ENCODE measurements at places on chromosomes 5 and 9.

GRCh38 chr9:12773562-12773961, 1.3 kb upstream of the LURAP1L start:
- no peak for DNase-seq

- no peak for DNase-seq
These were observed 233.1 kb downstream of the IRX1 start for GRCh38 chr5:3828761-3829160.

- DNase-seq, result no peak
These were observed 2.4 kb upstream of the RNF145 start for GRCh38 chr5:159211729-159212174.

- DNase-seq, result no peak
These were observed 21.6 kb upstream of the SLC9A3 start for GRCh38 chr5:545641-546375.

- DNase-seq, result no peak
These were observed 23.5 kb upstream of the IL12B start for GRCh38 chr5:159353661-159354252.

DNA sequence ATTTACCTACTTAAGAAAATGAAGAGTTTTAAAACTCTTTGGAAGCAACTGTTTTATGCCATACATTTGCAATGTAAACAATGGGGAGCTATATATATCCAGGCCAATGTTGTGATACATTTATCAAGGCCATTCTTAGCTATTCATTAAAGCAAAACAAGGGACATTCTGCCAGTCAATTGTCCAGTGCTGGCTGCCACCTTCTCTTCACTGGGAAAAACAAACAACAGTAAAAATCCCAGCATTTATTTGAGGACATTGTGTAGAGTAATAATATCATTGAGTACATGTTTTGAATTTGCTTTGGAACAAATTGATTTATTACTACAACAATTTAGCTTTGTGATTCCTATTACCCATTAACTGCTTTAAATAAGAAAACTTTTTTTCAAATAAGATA, 1107.4 kb downstream of the DTWD2 start:
- DNase-seq, result no peak

DNA sequence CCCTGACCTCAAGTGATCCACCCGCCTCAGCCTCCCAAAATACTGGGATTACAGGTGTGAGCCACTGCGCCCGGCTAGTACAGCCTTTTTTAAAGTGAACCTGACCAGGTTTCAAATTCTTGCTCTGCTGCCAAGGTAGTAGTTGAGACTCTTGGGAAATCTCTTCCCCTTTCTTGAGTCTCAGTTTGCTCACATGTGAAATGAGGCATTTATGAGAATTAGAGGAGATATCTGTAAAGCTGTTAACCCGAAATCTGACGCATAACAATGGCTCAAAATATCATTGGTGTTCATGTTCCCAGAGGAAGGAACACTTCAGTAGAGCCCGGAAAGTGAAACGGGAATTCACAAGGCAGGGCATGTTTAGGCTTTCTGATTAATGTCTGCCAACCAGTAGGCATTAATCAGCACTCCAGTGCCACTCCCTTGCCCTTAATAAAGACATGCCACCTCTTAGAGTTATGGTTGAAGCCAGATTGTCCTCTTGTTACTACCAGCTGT, 1.5 kb downstream of the ARPC5L start:
- DNase-seq, result no peak

DNA sequence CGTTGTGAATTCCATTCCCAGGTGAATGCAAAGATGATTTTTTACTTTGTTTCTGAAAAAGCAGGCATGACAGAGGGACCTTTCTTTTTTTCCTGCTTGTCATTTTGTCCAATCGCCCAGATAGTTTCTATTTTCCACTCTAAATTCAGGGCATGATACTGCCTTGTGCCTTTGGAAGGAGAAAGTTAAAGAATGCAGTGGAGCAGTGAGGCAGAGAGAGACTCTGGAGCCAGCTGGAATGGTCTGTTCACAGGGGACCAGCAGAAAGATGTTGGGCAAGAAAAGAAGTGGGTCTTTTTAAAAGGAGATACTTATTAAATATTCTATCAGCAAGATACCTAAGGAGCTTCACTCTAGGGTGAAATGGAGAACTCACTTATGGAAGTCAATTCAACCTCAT, 532.3 kb downstream of the BRINP1 start:
- no peak for DNase-seq

DNA sequence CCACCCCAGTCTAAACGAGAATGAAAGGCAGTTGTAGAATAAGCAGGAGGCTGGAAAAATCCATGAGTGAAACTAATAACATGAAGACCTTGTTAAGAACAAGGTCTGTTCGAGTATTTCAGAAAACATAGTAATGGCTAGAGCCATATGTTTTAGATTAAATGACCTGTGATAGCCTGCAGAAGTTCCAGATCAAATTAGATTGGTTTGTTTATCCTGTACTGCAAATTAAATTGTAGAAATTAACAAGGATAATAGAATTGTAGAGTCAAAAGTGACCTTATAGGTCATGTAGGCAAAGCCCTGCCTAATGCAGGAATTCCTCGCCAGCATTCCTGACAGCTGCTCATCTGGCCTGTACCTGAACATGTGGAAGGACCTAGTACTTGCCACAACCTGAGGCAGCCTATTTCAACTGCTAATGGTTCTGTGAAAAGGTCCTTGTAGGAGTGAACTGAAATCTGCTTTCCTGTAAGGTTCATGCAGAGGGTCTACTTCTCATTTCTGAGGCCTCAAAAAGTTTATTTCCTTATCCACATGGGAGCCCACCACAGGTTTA, 17.2 kb downstream of the LIX1 start:
- no peak for DNase-seq

DNA sequence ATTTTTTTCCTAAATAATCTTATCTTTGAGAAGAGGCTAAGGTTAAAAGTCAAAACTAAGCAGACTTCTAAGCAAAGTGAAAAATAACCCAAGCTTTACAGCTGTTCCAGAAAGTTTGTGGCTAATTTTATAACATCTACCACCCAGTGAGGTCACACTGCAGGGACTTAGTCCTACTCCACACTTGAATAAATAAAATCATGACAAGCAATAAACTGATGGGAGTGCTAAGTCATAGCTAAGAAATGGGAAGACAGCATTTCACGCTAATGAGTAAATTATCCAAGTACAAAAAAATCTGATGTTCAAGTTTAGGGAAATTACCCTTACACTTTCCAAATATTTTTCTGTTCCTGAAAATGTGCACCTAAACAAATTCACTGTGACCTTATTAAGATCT, 47.7 kb downstream of the ZNF608 start:
- no peak for DNase-seq

- DNase-seq, result no peak
These were observed 1219.3 kb upstream of the WWC1 start for GRCh38 chr5:167071981-167072610.

DNA sequence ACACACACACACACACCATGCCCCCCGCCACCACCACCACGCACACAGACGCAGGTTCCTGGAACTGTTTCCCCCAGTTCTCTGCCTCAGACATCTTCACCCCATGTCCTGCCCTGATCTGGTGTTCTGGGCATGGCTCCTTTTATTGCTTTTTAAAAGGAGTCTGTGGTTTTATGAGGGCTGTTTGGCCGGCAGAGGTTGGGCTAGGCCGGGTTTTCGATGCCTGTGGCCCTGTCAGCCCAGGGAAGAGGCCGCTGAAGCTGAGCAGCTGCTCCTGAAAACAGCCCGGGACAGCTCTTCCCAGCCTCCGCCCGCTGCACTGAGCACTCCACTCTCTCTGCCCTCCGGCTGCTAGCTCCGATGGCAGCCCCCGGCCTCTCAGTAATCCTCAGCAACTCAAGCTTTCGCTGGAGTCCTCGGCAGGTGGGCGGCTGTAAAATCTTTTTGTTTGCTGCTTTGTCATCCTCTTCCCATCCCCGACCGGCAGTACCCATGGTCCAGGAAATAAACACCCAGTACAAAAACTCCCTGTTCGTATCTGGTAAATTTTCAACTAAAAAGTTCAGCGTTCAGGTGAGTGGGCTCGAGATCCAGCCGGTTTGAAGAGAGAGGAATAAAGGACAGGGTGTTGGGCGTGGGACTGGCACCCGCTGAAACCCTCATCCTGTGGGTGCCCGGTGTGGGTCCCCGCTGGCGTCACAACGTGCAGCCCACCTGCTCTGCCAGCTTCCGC, 103.0 kb upstream of the ERCC6L2 start:
- no peak for DNase-seq

- no peak for DNase-seq
These were observed 194.4 kb upstream of the TLE4 start for GRCh38 chr9:79377339-79377855.

DNA sequence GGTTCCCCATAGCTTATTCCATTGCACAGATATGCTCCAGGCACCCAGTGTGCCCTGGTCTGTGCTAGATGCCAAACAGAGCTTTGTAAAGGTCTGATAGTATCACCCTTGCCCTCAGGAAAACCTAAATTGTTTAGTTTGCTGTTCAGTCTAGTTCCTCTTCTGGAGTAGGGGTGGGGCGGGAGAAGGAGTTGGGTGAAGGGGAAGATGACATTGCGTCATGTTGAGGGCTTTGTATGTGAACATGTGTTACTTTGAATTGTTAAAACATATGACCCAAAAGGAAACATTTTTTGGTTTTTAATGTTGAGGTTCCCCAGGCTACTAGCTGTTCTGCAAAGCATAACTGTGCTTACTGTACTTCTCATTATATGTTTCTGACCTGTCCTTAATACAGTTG, 40.6 kb downstream of the HACD4 start:
- DNase-seq, result no peak

GRCh38 chr5:96509316-96509715, 76.3 kb upstream of the PCSK1 start:
- DNase-seq, result no peak

DNA sequence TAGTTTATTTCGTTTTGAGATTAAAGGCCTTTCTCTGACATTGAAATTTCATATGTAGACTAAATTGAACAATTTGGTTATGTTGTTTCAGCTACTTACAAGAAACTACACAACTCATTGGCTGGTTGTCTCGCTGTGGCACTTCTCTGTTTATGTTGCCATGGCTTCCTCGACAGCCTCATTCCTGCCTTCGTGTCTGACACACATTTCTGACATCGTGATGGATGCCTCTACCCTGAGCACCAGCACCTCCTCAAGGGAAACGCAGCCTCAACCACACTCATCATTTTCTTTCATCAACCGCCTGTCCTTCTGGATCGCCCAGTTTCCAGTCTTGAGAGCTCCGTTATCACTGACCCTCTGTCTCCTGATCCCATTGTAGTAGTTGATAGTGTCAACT, 562.8 kb downstream of the PDE4D start:
- DNase-seq, result no peak

DNA sequence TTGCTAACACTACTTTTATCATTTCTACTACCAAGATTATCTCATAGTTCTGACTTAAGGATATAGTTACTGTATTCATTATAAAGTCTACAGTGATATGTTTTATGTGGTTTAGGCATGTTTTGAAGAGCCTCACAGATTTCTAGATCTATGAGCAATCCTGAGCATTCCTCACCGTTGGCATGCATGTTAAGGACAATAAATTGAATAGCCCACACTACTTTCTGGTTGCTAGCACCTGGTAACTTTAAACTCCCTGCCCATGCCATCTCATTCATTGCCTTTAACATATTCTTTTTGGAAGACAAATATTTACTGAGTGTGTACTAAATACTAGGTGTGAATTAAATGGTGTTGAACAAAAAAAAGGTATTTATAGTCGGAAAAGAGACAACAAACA, 868.1 kb upstream of the CDH9 start:
- no peak for DNase-seq

- DNase-seq, result no peak
These were observed 48.5 kb upstream of the DAB2 start for GRCh38 chr5:39473156-39473775.

DNA sequence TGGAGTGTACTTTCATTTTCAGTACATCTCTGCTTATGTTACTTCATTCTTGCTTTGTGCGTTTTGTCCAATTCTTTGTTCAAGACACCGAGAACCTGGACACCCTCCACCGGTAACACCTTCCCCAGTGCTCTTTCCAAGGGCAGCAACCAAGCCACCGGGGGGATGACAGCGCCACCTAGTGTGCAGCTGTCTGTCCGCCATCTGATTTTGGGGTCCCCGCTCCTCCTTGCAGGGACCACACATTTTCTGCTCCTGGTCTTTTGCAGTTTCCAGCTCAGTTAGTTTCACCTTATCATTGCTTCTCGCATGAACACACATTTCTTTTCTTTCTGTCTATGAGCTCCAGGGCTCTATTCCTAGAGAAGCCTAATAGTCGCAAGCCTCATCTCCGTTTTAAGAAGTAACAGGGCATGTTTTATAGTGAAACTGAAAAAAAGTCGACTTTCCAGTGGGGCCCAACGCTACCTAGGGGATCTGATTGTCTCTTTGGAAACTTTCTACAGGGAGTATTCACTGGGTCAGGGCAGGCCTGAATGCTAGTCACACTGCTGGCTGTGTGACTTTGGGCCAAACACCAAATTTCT, 152.1 kb downstream of the FSTL4 start:
- DNase-seq, result no peak

DNA sequence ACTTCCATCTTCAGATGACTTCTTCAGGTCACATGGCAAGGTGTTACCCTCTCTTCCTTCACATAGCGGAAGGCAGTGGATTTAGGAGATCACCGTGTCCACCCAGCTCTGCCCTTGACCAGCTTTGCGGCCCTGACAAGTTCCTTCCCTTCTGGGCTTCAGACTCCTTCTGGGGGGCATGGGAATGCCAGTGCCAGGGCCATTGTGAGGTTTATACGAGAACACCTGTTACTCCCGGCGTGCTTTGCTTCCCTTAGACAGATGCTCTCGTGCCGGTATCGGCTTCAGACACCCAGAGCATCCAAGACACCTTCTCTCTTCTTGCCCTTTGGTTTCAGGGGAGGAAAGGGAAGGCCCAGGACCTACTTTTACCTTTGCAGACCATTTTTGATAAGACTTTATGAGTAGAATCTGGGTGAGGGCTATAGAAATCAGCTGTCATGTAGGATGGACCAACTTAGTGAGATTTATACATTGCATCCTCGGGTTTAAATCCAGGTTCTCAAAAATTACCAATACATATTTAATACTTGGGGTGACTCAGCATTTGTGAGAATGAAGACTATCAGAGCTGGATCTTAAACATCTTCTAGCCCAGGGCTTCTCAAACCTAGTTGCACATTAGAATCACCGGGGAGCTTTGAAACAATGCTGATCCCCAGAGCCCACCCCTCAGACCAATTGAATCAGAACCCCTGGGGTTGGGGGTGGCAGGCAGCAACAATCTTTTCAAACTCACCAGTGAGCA, 138.2 kb downstream of the MVB12B start:
- no peak for DNase-seq

DNA sequence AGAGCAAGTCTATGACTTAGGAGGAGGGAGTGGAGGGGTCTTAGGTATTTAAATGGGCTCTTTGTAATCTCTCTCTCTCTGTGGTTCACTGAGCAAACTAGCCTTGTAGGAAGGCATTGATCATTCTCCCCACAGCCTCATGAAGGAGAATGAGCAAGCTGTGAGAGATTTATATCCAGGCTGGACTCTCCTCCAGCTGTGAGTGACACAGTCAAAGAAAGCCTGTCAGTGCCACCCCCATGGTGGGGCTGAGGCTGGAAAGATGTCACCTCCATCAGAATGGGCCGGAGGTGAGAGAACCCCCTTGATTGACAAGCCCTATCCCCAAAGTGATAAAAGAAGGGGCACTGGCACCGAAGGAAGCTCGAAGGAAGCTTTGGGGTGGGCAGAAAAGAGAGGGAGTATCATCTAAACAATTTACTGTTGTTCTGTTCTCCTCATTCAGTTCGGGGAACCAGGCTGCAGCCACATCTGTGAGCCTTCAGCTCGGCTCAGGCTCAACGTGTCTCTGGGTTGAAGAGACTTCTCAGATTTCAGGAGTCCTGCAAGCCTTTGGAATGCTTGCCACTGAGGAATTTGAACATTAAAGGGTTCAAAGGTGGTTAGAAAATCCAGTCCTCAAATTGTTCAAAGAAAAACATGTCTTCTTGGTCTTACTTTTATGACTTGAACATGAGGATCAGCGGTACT, 538.2 kb upstream of the ZNF462 start:
- DNase-seq, result no peak

Data from activated T-helper 1 cell treated with anti-CD3 and anti-CD28 coated beads, Interleukin-2, amount 50 U/mL, for 16 hours (primary cell).